ENCODE measurements at places on chromosomes 3 and 15. TPM values are rescaled to one million over a fixed set of nuclear protein-coding genes. Genes with fewer than 3 reads are reported as not detected.

Gene INSYN1
- total RNA-seq: 23.0 TPM

Gene SPATA12
- not detected for total RNA-seq

Gene SIDT1
- total RNA-seq: not detected

Gene MCF2L2
- total RNA-seq: 2.6 TPM

- H3K4me1 ChIP-seq: peaks cover 33% of the 10 kb centered on the region
- DNase-seq: no peak
- H3K4me3 ChIP-seq: no peak overlapping the region
- peaks cover 7% of the 10 kb centered on the region for H3K36me3 ChIP-seq
- H3K27ac ChIP-seq: peak overlapping the region; percentile 92
Observed at GRCh38 chr3:27166888-27167287, 202.3 kb downstream of the NEK10 start.

DNA sequence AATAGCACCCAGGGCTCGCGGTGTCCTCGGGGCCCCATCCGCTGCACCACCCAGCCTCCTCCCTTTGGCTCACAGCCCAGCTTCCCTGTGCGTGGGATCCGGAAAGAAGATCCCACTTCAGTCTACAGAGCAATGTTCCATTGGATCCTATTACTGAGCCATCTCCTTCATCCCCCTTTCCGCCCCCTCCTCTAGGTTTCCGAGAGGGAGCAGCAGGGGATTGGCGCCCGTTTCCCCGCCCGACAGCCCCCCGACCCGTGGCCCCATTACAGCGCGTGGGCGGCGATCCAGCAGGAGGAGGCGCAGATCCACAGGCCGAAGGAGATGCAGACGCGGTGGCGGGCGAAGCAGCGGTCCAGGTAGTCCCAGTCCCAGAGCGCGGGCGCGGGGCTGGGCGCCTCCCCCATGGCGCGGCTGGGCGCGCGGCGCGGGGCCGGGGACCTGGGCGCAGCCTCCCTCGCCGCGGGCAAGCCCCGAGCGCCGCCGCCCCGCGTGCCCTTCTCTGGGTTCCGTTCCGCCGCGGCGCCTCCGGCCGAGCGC, 340 bp downstream of the TMEM44 start:
- no peak for DNase-seq
- H3K36me3 ChIP-seq: peaks cover 10% of the 10 kb centered on the region
- H3K27me3 ChIP-seq: no peaks in the 10 kb centered on the region
- peak overlapping the region; percentile 78 for H3K4me3 ChIP-seq
- peaks cover 23% of the 10 kb centered on the region for H3K4me1 ChIP-seq

DNA sequence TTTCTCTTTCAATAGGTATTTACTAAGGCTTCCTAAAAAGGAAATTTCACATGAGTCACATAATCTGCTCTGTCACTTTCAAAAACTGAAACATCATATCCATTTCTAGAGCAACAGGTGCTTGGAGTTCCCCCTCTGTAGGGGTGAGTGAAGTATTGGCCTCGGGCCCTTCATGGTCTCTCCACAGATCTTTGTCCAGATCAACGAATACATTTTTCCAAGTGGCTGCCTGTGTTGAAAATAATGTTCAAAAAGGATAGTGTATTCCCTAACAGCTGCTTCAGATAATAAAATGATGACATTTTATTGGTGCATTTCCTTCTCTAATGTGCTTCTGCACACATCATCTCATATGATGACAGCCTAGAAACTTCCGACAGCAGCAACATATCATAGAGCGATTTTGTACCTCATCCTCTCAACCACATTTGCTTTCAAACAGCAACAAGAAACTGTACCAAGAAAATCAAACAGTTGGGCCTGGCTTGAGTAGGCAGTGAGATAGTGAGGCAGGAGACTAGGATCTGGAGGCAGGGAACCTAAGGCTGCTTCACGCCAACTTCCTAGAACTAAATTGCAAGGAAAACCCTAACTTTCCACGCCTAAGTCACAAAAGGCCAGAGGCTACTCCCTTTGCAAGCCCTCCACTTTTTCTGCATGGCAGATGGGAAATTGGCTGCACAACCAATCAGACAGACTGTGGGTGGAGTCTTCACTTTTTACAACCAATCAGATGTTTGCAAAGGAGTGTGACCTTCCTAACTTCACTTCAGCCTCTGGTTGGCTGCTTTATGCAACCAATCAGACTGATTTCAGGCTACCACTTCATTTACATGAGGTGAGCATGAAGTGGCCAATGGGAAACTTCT, 340.2 kb downstream of the LRRC3B start:
- no peak for DNase-seq
- H3K4me1 ChIP-seq: no peaks in the 10 kb centered on the region
- no peaks in the 10 kb centered on the region for H3K36me3 ChIP-seq
- no peaks in the 10 kb centered on the region for H3K27me3 ChIP-seq
- H3K4me3 ChIP-seq: no peak overlapping the region

GRCh38 chr15:59303136-59303535, 69.5 kb downstream of the MYO1E start:
- H3K4me3 ChIP-seq: no peak overlapping the region
- no peaks in the 10 kb centered on the region for H3K27me3 ChIP-seq
- DNase-seq: no peak
- peaks cover 58% of the 10 kb centered on the region for H3K4me1 ChIP-seq

Measured in chondrocyte (in vitro differentiated cells).